Tibial nerve (tissue), 4 donors: ENCODE measurements at places on chromosomes 16 and 17. TPM values are rescaled to one million over a fixed set of nuclear protein-coding genes. Genes with fewer than 3 reads are reported as not detected.

DNA sequence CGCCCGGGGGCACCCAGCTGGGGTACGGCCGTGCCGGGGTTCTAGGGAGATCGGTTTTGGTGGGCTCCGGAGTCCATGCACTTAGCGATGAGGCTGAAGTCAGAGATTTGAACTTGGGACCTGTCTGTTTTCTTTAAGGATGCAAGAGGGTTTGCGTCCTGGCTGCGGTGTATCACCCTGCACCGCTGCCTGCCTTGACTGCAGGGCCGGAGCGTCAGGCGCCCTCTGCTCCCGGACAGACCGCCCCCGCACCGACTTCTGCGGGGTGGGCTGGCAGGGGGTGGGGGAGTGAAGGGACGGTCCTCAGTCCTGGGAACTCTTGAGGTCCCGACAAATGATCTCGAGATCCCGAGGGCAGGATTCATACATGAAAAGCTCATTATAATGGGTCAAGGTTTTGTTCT, 701 bp downstream of the PDP2 start:
- peaks cover 8% of the 10 kb centered on the region for H3K4me1 ChIP-seq
- DNase-seq: no peak
- H3K4me3 ChIP-seq: peak overlapping the region; percentile 77
- no peaks in the 10 kb centered on the region for H3K27me3 ChIP-seq
- no peaks in the 10 kb centered on the region for H3K36me3 ChIP-seq

DNA sequence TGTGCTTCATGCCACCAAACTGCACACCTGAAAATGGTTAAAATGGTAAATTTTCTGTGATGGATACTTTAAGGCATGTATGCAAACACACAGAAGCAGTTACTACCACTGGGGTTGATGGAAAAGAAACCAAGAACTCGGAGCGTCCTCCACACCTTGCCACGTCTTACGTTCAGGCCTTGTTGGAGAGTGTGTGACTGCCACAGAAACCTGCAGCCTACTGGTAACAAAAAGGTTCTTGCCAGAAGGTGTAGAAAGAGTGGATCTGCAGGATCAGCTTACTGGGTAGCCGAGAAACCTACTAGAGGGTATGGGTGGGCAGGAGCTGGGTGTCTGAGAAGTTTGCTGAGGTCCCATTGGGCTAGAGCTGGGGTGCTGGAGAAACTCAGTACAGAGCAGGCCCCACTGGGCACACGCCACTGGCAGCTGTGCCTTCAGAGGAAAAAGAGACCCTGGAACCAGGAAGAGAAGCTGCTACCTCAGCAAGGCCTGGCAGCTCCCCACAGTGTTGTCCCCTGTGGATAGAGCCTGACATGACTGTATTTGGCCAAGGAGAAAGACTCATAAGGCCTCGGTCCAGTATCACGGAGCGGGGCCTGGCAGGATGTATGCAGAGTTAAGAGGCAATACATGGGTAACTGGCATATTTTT, 204.6 kb downstream of the SEC14L1 start:
- no peaks in the 10 kb centered on the region for H3K36me3 ChIP-seq
- no peaks in the 10 kb centered on the region for H3K27me3 ChIP-seq
- no peak overlapping the region for H3K4me3 ChIP-seq
- no peak overlapping the region for H3K27ac ChIP-seq
- no peak for DNase-seq

GRCh38 chr17:68248199-68248825, 469 bp downstream of the AMZ2 start:
- peaks cover 20% of the 10 kb centered on the region for H3K4me1 ChIP-seq
- peak; percentile 56 for DNase-seq
- H3K4me3 ChIP-seq: peak overlapping the region; percentile 96
- peak overlapping the region; percentile 98 for H3K27ac ChIP-seq

GRCh38 chr16:55477736-55478135, 1.3 kb upstream of the MMP2 start:
- H3K36me3 ChIP-seq: peaks cover 3% of the 10 kb centered on the region
- DNase-seq: no peak
- H3K27me3 ChIP-seq: no peaks in the 10 kb centered on the region
- H3K4me1 ChIP-seq: no peaks in the 10 kb centered on the region
- no peak overlapping the region for H3K4me3 ChIP-seq

DNA sequence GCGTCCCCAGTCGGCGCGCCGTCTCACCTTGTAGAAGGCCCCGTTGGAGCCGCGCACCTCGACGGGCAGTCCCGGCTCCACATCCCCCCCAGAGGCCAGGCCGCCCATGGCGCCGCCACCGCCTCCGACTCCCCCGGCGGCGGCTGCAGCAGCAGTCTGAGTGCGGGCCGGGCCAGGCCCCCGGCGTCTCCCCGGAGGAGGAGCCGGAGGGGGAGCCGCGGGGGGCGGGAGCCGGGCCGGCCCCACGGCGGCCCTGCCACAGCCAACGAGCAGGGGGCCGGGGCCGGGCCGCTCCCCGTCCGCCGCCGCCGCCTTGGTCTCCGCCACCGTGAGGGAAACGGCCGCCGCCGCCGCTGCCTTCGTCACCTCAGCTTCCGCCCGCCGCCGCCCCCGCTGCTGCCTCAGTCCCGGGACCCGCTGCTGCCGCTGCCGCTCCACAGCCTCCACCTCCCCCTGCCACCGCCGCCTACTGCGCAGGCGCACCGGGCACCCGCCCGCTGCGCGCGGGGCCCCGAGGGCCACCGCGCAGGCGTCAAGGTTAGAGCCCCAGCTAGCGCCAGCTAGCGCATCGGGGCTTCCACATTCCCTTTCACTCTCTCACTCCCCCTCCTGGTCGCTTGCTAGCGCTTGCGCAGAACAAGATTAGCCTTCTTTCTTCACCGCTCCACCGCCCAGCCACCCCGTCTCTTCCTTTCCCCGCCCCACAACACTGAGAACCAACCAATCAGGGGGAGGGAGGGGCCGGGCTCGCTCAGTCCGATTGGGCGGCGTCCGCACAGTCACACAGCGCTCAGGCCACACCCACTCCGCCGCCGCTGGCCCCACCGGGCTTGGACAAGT, at the start of gene FXR2:
Gene FXR2 (minus strand): TSS at position 473 of the 840 bp plus-strand sequence. CDS start 365 bp downstream, at position 108.
- H3K4me3 ChIP-seq: peak within 1 kb of the TSS; percentile 76
- no peaks in the 10 kb centered on the region for H3K36me3 ChIP-seq
- peak within 1 kb of the TSS; percentile 91 for H3K27ac ChIP-seq
- DNase-seq: peak; percentile 99

DNA sequence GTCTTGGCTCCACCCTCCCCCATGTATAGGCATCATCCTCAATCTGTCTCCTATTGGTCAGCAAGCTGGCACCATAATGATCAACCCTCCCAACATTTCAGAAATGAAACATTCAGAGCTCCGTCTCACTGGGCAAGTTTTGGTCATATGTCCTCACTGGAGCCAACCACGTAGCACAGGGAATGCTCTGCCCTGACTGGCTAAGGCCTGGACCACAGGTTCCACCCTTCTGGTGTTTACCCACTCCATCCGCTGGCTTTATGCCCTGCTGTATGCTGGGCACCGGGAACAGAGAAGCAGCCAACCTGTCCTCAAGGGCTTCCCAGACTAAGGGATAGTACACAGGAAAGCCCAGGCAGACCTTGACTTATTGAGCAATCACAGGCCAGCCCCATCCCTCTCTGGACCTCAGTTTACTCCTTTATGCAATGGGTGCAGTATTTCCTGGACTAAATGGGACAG, 20.5 kb downstream of the MYO15A start:
- no peaks in the 10 kb centered on the region for H3K27me3 ChIP-seq
- DNase-seq: no peak
- H3K27ac ChIP-seq: no peak overlapping the region
- no peak overlapping the region for H3K4me3 ChIP-seq
- no peaks in the 10 kb centered on the region for H3K36me3 ChIP-seq
- no peaks in the 10 kb centered on the region for H3K4me1 ChIP-seq

GRCh38 chr16:51405361-51405760, 254.3 kb upstream of the SALL1 start:
- DNase-seq: no peak
- H3K27me3 ChIP-seq: no peaks in the 10 kb centered on the region
- H3K4me3 ChIP-seq: no peak overlapping the region
- H3K4me1 ChIP-seq: no peaks in the 10 kb centered on the region
- H3K27ac ChIP-seq: no peak overlapping the region

DNA sequence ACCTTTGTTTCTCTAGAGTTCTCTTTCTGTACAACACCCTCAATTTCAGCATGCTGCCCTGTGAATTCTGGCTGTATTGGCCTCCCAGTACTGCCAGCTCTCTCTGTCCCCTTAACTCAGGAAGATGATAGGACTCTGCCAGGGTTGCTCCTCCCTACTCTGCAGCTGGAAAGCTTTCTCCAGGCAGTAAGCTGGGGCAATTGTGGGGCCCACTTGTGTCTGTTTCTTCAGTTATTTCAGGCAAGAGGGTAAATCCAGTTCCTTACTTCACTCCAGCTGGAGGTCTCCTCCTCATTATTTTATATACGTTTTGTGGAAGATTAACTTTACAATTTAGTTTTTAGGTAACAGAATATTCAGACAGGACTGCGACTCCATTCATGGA, 9.9 kb downstream of the C17orf100 start:
- no peaks in the 10 kb centered on the region for H3K36me3 ChIP-seq
- no peak overlapping the region for H3K27ac ChIP-seq
- DNase-seq: no peak
- no peaks in the 10 kb centered on the region for H3K4me1 ChIP-seq
- H3K27me3 ChIP-seq: peaks cover 53% of the 10 kb centered on the region

DNA sequence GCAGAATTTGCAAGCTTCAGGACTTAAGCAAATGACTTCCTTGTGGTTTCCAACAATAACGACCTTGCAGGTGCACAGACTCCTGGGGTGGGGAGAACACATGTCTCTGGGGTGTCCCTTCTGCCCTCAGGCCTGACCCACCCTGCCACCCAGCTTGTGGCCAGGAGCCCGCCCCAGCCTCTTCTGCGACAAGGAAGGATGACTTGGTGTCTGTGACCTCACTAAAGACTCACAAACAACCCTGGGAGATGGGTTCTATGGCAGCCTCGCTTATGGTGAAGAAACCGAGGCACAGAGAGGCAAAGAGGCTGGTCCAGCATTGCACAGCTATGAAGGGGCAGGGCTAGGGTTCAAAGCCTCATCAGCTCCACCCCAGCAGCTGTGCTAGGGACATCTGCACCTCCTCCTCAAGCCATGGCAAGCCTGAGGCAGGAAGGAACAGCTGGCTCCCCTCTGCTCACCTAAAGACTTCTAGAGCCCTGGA, 2.6 kb downstream of the ATP2A3 start:
- no peaks in the 10 kb centered on the region for H3K4me1 ChIP-seq
- peaks cover 52% of the 10 kb centered on the region for H3K27me3 ChIP-seq
- no peak overlapping the region for H3K4me3 ChIP-seq

- DNase-seq: no peak
- H3K4me1 ChIP-seq: no peaks in the 10 kb centered on the region
- H3K36me3 ChIP-seq: peaks cover 2% of the 10 kb centered on the region
- H3K27me3 ChIP-seq: peaks cover 7% of the 10 kb centered on the region
- no peak overlapping the region for H3K27ac ChIP-seq
- H3K4me3 ChIP-seq: no peak overlapping the region
Observed at GRCh38 chr16:287298-287811, 4.4 kb downstream of the PDIA2 start.

DNA sequence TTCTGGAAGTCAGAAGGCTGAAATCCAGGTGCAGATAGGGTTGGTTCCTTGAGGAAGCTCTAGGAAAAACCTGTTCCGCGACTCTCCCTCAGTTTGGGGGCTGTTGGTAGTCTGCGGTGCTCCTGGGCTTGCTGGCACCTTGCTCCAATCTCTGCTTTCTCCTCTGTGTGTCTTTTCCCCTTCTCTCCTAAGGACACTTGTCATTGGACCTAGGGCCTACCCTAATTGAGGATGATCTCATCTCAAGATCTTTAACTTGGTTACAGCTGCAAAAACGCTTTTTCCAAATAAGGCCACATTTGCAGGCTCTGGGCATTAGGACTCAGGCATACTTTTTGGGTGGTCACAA, 12.9 kb upstream of the CACNG4 start:
- H3K4me1 ChIP-seq: no peaks in the 10 kb centered on the region
- no peak for DNase-seq
- H3K36me3 ChIP-seq: no peaks in the 10 kb centered on the region
- H3K27me3 ChIP-seq: peaks cover 16% of the 10 kb centered on the region

GRCh38 chr16:66911112-66911511, 7.6 kb downstream of the CDH16 start:
- H3K36me3 ChIP-seq: no peaks in the 10 kb centered on the region
- H3K4me3 ChIP-seq: no peak overlapping the region
- H3K27me3 ChIP-seq: no peaks in the 10 kb centered on the region
- DNase-seq: no peak
- no peaks in the 10 kb centered on the region for H3K4me1 ChIP-seq

DNA sequence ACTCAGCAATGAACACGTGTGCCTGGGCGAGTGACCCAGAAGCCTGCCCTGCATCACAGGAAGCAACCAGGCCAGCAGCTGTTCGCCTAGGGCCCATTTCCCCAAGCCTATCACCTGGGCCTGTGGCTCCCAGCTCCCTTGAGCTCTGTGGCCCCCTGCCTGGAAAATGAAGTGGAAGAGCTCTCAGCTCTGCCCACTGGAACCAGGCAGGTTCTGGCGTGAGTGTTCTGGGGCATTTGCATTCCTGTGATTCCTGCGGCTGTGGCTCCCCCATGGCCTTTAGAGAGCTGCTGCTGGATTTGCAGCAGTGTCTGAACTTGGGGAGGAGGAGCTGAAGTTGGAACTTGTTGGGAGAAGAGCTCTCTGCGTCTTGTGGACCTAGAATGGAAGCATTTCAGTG, 22.8 kb downstream of the PGS1 start:
- H3K27me3 ChIP-seq: no peaks in the 10 kb centered on the region
- no peak for DNase-seq
- H3K4me1 ChIP-seq: peaks cover 22% of the 10 kb centered on the region
- no peak overlapping the region for H3K27ac ChIP-seq

- H3K36me3 ChIP-seq: no peaks in the 10 kb centered on the region
- peaks cover 26% of the 10 kb centered on the region for H3K4me1 ChIP-seq
- H3K4me3 ChIP-seq: peak overlapping the region; percentile 51
Observed at GRCh38 chr16:81036751-81037350, 1.2 kb downstream of the ATMIN start.

DNA sequence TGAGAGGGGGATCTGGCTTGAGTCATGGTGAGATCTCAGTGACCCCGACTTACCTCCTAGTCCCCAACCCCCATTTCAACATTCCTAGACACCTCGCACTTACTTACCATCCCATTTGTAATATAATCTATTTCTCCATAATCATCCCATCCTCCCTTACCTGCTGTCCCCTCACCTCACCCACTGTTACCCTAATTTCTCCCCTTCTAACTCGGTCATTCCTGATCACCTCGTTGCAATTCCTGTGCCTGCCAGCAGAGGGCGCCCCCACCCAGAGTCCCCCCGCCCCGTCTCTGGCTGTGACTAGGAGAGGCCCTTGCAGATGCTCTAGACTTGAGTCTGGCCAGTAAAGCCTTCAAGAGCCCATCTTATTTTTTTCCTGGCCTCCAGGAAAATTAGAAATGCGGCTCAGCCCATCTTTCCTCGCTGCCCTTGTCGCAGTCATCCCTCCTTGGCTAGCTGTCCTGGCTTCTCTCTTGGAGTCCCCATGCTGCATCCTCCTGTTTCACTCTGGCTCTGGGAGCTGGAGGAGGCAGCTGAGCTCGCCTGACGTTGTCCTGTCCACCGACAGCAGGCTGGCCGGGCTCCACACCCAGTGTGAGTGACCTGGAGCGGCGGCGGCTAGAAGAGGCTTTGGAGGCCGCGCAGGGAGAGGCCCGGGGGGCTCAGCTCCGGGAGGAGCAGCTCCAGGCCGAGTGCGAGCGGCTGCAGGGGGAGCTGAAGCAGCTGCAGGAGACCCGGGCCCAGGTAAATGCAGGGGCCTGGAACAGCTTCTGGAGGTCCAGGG, 5.0 kb downstream of the TBKBP1 start:
- H3K27me3 ChIP-seq: no peaks in the 10 kb centered on the region
- peaks cover 29% of the 10 kb centered on the region for H3K36me3 ChIP-seq
- no peak overlapping the region for H3K27ac ChIP-seq
- no peak overlapping the region for H3K4me3 ChIP-seq

Gene KRTAP4-4
- not detected for total RNA-seq

Gene NKD1
- total RNA-seq: 92.4 TPM

Gene NPIPA3
- 0.87 TPM for total RNA-seq

Gene GJC1
- total RNA-seq: 8.3 TPM
